AG10803 (cell line): ENCODE measurements at places on chromosomes 11 and 22.

- DNase-seq, result no peak
Measured at GRCh38 chr22:22812031-22812905, 75.3 kb upstream of the IGLL5 start.

GRCh38 chr22:37232140-37232998 is 11.7 kb downstream of the RAC2 start:
- DNase-seq, result no peak

GRCh38 chr11:721741-722345 is 15.8 kb downstream of the EPS8L2 start:
- no peak for DNase-seq

- DNase-seq, result peak; percentile 91
Measured at GRCh38 chr11:35165423-35166368, 26.7 kb downstream of the CD44 start.

DNA sequence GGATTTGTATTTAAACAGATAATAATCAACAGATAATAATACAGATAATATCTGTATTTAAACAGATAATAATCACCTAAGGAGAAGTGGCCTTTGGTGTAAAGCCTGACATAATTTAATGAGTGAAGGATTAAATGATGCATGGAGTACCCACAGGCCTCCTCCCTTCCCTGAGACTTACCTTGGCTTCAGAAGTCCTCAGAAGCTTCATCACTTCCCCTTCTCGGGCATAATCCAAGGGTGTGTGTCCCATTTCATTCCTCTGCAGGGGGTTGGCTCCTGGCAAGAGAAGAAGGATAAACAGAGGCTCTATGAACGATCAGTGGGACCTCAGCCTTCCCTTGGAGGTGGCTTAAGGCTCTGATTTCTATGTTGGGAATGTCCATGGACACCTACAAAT is 85.5 kb upstream of the PHOX2A start:
- DNase-seq, result no peak
